CD4-positive, alpha-beta T cell treated with Interleukin-4 for 4 hours (primary cell): ENCODE measurements at places on chromosomes 6 and 20.

DNA sequence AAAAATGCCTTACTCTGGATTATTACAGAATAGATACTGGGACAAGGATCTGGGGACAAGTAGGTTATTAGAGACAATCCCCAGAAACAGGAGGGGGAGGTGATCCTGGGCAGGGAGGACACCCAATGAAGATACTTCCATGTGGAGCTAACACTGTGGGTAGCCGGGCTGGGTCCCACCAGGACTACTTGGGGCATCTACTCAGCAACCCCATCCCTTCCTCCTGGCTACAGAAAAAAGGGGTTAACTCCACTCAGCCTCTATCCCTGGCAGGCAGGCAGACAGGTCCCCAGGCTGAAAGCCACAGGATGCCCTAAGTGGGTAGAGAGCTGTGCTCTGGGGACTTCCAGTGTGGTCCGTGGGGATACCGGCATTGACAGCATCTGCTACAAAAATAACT is 68.0 kb upstream of the NXT1 start:
- no peak for DNase-seq

DNA sequence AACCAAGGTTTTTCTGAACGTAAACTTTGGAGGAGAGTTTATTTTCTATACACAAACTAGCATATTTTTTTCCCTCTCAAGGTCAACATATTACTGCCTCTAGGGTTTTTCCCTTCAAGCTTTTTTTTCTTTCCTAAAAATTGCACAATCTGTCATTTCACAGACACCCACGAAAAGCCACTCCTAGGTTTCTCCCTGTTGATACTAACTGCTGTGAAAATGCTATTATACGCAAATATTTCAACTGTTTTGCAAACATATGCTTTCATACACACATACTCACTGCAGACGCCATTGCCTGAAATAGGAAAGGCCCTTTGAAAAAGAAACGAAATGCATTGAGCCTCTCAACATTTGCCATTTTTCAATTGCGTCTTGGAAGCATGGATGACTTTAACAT is 333.0 kb downstream of the CD83 start:
- no peak for DNase-seq

GRCh38 chr6:55516736-55517135 is 62.3 kb downstream of the HMGCLL1 start:
- no peak for DNase-seq

GRCh38 chr6:14635934-14636591 is 518.5 kb downstream of the CD83 start:
- peak; percentile 26 for DNase-seq

GRCh38 chr20:17896771-17897369 is 71.7 kb downstream of the SNX5 start:
- DNase-seq: no peak

DNA sequence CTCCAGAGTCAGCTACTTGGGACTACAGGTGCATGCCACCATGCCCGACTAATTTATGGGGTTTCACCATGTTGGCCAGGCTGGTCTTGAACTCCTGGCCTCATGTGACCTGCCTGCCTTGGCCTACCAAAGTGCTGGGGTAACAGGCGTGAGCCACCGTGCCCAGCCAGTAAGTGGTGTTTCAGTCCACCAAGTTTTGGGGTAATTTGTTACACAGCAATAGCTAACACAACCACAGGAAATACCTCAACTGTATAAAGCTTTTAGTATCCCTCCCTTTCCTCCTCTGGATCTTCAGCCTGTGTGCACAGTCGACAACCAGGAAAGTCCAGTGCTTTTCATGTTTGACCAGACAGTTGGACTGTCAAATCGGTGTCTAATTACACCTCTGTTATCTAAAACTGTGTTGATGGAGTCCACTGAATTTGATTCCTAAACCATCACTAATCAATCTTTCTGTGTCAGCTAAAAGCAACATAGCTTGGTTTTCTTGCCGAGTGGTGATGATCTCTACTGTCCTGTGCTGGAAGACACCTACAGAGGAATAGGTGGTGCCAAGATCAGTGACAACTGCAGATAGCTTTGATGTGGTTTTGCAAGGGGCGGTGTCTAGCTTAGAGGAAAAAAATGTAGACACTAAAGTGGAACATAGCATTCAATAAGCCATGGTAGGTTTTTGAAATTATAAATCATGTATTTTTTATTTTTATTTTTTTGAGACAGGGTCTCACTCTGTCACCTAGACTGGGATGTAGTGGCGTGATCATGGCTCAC is 22.2 kb upstream of the ZBTB2 start:
- DNase-seq: peak; percentile 86

- DNase-seq: no peak
Observed at GRCh38 chr6:149806127-149806526, 56.6 kb downstream of the PCMT1 start.

- no peak for DNase-seq
Observed at GRCh38 chr20:47280228-47280627, 76.3 kb downstream of the ZMYND8 start.

- DNase-seq: no peak
Observed at GRCh38 chr20:4550740-4551139, 171.0 kb upstream of the PRND start.

DNA sequence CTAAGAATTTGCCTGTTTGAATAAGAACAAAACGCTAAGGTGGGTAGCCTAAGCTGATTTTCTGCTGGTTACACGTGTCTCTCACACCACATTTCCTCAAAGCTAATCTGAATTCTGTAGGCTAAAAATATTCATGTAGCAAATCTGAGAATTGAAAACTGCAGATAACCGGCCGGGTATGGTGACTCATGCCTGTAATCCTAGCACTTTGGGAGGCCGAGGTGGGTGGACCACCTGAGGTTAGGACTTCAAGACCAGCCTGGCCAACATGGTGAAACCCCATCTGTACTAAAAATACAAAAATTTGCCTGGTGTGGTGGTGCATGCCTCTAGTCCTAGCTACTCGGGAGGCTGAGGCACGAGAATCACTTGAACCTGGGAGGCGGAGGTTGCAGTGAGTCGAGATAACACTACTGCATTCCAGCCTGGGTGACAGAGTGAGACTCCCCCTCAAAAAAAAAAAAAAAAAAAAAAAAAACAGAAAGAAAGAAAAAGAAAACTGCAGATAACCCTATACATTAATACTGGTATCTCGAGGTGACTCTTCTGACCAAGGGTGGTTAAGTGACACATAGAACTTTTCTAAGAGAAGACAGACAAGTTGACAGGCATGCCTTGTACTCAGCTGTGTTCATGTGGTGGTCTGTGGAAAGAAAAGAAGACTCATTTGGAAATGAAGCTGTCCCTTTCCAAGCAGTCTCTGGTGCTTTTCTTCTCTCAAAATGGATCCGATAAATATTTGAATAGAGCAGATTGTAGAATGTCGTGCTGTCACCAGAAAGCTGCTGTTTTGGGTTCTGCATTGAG is 24.7 kb upstream of the ASXL1 start:
- DNase-seq: peak; percentile 29

GRCh38 chr20:5845681-5846615 is 95.7 kb downstream of the SHLD1 start:
- DNase-seq: peak; percentile 90

GRCh38 chr6:149938571-149939355 is 3.1 kb upstream of the ULBP2 start:
- peak; percentile 60 for DNase-seq

- DNase-seq: no peak
Observed at GRCh38 chr6:155939253-155939652, 483.6 kb upstream of the NOX3 start.

GRCh38 chr6:125529061-125529460 is 220.4 kb upstream of the HEY2 start:
- DNase-seq: no peak

- DNase-seq: no peak
Observed at GRCh38 chr6:168437751-168438150, 3.2 kb upstream of the SMOC2 start.

DNA sequence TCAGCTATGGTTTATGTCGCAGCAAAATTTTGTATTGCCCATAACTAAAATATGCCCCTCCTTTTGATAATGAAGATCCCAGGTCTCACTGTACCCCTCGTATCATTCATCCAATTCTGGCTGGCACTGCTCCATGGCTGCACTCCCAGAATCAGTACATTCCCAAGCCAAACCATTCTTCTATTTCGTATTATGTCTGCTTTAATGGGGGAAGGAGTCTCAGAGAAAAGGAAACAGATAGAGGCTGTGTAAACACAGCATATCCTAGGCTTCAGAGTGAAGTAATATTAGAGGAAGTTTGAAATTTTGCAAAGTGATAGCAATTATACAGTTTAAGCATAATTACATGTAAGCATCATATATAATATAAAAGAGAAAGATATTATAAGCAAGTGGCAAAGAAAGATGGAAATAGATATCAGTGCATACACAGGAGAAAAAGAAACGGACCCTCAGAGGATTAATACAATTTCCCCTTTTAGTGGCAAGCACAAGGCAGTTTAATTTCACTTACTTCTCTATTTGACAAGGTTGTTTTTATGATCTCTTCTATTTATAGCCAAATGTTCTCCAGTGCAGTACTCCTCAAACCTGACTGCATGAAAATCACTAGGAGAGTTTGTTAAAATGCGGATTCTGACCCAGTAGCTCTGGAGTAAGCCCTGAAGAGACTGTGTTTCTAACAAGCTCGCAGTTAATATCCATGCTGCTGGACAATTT is 56.5 kb upstream of the TENT5A start:
- DNase-seq: no peak

- DNase-seq: no peak
Observed at GRCh38 chr6:71733970-71734899, 152.1 kb upstream of the RIMS1 start.

- DNase-seq: no peak
Observed at GRCh38 chr20:47782920-47783552, 2.2 kb downstream of the SULF2 start.

DNA sequence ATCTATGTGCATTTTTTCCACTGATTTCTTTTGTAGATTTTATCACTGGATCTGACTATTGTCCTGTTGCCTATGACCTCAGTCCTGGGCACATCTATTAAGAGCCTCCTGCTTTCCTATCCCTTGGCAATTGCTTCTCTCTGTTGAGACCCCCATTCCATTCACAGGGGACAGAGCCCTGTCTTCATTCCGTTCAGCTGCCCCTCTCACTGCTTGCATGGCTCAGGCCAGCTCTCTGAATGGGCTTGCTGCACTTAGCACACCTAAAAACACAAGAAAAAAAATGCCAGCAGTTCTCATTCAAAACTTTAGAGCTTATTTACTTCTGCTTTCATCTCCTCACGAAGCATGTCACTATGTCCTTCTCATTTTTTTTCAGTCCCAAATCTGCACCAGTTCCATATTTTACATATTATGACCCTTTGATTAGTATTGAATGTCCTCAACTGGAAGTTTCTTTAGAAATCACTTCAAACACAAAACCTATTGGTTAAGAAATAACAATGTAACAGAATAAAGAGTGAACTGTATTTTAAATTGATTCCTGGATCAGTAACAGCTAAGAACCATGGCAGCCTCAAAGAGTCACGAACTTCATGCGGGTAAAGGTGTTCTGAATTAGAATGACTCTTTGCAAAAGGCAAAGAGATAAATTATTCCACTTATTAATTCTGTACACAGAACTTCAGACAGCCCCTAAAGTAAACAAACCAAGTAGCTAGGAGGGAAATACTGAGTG is 616.5 kb downstream of the C6orf118 start:
- DNase-seq: no peak

GRCh38 chr6:126210398-126211075 is 129.4 kb upstream of the CENPW start:
- no peak for DNase-seq

GRCh38 chr6:147514831-147515230 is 6.3 kb downstream of the SAMD5 start:
- no peak for DNase-seq

- DNase-seq: no peak
Observed at GRCh38 chr6:28408076-28408802, 8.7 kb upstream of the ZSCAN12 start.

DNA sequence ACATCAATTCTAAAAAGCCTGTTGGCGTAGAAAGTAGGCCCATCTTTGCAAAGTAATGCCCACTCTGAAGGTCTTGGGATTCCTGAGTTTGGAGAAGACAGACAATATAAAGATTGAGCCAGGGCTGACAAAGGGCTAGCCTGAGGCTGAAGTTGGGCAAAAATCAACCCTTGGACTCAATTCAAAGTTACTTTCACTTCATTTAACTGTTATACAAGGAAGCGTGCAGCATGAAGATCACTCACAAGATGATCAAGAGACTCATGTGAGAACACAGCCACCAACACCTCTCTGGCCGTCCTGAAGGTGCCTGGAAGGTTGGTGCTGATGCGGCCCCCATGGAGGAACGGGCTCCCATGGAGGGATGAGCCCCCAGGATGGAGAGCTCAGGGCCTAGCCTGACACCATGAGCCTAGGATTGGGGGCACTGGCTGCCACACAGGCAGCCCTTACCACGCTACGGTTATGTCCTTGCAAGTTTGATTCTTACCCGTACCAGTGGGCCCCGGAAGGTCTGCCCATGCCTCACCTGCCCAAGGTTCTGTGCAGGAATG is 26.6 kb downstream of the FOXC1 start:
- no peak for DNase-seq

DNA sequence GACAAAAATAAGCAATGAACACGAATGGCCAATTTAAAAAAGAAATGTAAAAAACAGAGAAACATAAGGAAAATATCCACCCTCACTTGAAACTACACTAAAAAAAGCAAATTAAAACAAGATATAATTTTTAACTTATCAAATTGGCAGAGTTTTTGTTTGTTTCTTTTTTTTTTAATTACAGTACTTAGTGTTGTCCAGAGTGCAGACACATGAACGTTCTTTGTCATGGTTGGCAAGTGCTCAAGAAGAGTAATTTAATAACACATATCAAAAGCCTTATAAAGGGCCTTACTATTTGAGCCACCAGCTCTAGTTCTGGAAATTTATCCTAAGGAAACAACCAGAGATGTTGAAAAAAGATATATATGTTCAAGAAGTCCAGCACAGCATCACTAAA is 142.3 kb downstream of the ATXN1 start:
- no peak for DNase-seq

- DNase-seq: no peak
Observed at GRCh38 chr6:140572129-140572528, 1197.7 kb upstream of the CITED2 start.

DNA sequence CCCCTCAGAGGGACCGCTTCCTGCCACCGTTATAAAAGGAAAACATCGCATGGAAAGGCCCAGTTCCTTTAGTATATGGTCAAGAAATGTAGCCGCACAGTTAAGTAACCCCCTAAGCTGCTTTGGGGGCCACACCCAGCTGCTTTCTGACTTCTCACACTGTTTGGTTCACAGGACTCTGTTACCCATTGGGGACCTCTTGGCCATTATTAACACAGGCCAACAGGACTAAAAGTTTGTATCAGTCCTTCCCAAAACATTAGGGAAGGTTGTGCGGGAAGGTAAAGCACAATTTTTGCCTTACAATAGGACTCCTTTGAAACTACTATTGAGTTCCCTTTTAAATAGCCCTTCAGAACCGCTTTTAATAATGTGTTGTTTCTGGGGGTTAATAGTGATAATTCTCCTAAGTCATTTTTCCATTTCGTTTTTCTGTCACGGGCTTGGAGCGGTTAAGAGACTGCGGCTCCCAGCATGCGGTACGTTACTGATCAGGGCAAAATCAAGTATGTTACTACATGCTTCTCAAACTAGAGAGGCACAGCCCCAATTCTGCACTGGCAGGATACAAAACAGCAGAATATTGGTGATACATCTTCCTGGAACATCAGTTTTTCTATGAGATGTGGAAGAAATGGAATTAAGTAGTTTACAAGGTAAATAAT is 668 bp upstream of the RPP40 start:
- no peak for DNase-seq
